ENCODE measurements at places on chromosomes 5 and 9.

- no peak for DNase-seq
These were observed 9.9 kb downstream of the SLC25A25 start for GRCh38 chr9:128077847-128078503.

DNA sequence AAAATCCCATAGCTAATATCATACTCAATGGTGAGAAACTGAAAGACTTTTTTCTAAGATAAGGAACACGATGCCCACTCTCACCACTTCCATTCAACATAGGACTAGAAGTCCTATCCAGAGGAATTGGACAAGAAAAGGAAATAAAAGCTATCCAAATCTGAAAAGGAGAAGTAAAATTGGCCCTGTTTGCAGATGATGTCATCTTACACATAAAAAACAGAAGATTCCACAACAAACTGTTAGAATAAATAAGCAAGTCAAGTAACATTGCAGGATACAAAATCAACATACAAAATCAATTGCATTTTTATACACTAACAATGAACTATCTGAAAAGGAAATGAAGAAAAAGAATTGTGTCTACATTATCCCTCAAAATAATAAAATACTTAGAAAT, 308.0 kb downstream of the MCTP1 start:
- no peak for DNase-seq

- DNase-seq, result no peak
These were observed 205.9 kb upstream of the TMEM161B start for GRCh38 chr5:88474574-88474973.

DNA sequence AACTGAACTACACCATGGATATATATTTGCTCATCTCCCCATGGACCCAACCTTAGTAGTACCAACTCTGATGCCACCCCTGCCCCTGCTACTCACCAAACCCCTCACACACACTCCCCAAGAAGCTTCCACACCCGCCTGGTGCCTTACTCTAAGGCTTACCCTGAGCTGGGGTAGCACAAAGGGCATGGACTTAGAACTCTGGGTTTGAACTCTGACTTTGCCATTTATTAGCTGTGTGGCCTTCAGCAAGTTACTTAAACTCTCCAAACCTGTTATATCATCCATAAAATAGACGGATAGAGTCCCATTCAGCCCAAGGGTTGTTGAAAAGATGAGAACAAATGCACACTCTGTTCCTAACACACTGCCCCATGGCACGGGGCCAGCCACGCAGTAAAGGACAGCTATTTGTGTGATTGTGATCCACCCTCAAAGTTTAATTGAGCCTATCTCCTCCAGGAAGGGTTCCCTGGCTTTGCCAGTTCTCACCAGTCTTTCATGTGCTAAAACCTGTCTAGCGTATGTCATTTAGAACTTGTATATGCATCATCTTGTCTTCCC, 111.0 kb downstream of the KLHL3 start:
- no peak for DNase-seq

GRCh38 chr5:95727764-95728191, 3.4 kb upstream of the RHOBTB3 start:
- DNase-seq, result no peak

- no peak for DNase-seq
These were observed 67.8 kb upstream of the SLC1A1 start for GRCh38 chr9:4422495-4422894.

DNA sequence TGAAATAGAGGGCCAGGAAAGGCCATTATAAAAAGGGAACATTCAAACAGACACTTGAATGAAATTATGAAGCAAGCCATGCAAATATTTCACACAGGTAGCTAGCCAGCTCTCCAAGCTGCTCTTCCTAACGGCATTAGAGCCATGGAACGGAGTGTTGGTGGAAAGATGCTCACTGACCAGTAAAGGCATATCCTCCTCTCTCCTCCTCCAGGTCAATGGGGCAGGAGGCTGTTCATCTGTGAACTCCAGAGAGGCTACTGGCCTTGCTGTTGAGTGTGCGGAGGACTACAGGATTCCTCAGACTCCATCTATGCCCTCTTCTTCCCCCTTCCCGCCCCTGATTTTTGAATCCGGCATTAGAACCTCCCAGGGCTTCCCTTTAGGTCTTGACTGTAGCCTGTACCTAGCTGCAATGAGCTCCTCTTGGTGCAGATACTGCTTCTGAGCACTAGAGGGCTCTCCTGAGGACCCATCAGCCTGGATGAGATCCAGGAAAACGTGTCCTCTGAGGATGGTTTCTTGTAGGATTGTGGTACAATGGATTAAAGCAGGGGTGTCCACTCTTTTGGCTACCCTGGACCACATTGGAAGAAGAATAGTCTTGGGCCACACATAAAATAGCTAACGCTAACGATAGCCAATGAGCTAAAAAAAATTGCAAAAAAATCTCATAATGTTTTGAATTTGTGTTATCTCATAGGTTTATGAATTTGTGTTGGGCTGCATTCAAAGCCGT, 162.2 kb downstream of the SREK1 start:
- peak; percentile 29 for DNase-seq

DNA sequence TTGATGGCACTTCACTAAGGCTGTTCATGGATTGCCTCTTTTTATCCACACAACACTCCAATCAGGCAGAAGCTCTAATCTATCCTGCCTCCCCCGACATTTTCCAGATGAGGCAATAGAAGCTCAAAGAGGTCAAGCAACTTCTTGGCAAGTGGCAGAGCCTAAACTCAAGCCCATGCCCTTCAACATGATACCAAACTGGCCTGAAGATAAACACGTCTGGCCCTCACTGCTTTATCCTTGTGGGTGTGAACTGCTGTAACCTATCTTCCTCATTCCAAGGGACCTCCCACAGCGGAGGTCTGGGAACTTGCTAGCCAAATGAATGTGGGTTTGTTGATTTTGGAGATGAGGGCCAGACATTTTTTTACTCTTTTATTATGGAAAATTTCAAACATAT, 9.5 kb downstream of the SLC35A4 start:
- no peak for DNase-seq

All from lower leg skin (tissue), 4 donors.